ENCODE measurements at places on chromosomes 7 and 10.

DNA sequence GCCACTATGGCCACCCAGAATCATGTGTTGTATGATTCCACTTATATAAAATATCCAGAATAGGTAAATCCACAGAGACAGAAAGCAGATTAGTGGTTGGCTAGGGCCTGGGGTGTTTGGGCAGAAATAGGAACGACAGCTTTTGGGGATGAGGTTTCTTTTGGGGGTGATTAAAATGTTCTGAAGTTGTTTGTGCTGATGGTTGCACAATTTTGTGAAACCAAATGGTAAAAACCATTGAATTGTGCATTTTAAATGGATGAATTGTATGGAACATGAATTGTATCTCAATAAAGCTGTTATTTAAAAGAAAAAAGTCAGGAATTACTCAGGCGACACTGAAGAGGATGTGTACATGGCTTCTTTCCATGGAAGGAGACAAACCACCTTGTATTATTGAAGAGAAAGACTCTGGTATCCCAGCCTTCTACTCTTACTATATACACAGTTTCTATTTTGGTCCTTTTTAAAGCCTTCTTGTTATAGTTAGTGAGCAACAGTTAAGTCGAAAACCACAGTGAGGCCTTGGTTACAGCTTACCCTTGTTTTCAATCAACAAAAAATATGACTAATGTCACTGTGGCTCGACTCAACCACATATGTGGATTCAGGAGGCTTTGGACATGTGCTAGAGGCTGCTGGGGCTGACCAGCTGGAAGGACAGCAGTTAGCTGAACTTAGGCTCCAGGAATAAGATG lies 57.1 kb upstream of the KMT2E start:
- DNase-seq: no peak

GRCh38 chr10:31477584-31477983 lies 158.6 kb downstream of the ZEB1 start:
- DNase-seq: no peak

DNA sequence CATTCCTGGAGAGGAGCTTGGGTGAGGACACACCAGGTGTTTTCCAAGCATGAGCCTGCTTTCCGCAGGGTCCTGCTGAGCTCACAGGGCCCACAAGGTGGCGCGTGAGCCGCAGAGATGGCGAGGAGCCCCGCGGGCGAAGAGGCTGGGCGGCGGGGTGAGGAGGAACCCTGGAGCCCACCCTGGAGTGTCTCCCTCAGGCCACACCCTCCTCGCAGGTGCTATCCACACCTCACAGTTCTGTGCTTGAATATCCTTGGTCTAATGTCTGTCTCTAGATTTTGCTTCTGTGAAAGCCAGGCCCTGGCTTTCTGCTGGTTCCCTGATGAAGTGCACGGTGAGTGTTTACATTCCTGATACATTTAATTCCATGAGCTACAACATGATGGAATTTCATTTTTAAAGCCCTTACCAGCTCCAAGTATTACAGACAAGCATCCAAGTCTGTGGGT lies 433.6 kb downstream of the ACTR3B start:
- DNase-seq: no peak

GRCh38 chr7:75711656-75712514 lies 26.9 kb downstream of the HIP1 start:
- DNase-seq: peak; percentile 34

GRCh38 chr7:37825038-37825437 lies 23.4 kb upstream of the NME8 start:
- DNase-seq: no peak

- DNase-seq: no peak
Observed at GRCh38 chr7:101945034-101945758, 127.8 kb downstream of the CUX1 start.

DNA sequence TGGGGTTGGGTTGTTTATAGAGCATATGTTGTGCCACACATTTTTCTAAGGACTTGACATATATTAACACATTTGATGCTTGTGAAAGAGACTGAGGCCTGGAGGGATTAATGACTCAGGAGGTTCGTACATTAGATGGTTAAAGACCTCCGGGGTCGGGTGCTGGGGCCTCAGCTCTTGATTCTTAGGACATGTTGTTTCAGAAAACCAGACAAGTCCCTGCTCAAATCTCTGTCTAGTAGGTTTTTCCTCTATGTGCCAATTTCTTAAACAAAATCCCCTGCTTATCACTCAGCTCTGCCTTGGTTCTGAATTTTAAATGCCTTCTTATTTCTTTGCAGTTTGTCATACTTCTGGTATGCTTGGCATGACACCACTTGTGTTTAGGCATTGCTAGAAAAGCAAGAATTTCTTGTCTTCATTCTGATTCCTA lies 5.8 kb downstream of the UPP1 start:
- DNase-seq: no peak

- no peak for DNase-seq
Observed at GRCh38 chr7:139626817-139627216, 103.3 kb downstream of the CLEC2L start.

DNA sequence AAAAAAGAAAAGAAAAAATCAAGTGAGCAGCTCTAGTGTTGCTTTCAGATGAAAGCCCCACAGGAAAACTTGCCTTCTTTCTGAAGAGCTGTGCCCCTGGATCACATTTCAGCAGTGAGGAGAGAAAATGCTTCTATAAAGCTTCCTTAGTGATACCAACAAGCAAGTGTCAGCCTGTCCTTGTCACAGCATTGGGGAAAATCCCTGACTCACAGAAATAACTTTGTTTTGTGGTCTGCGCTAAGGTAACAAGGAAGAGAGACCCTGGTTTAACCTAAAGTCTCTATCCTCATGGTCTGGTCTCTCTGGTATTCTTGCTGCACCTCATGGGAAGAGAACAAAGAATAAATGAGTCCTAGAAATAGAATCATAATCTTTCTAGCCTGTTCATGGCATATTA lies 885.2 kb upstream of the SORCS1 start:
- DNase-seq: no peak

- DNase-seq: no peak
Observed at GRCh38 chr10:95416973-95417372, 126.2 kb upstream of the PDLIM1 start.

GRCh38 chr7:140619176-140619575 lies 21.4 kb downstream of the DENND2A start:
- DNase-seq: no peak

GRCh38 chr7:28474640-28475039 lies 62.3 kb downstream of the CREB5 start:
- no peak for DNase-seq

DNA sequence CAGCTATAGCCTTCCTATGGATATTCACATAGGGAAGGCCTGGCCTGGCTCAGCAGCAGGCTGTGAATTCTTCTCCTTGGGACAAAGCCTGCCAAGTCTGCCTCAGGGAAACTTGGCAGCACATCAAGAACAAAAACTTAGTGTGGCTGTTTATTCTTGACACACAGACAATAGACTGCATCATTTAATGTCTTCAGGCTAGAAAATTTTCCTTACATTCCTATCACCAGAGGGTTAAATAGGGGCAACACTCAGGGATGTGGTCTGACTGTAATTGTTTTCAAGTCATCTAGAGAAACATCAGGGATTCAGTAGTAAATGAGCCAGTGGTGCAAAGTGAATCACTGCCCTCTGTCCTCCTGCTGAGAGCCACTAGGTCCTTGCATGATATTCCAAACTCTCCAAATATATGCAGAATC lies 137.3 kb downstream of the SEMA3C start:
- peak; percentile 69 for DNase-seq

- no peak for DNase-seq
Observed at GRCh38 chr7:4134204-4134603, 547.9 kb upstream of the FOXK1 start.

DNA sequence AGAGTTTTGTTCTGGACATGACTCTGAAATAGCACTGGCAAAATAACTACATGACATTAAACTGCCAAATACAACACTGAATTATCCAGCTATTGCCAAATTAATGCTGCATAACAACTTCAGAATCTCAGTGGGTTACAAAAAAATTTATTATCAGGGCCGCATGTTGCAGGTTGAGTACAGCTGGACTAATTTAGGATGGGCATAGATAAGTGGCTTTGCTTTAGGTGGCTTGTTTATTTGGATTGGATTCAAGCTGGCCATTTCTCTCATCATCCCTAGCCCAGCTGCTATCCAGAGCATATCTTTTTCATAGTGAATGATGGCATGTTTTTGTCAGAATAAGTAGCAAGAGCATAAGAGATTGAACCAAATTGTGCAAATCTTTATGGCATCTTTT lies 1277.1 kb downstream of the REEP3 start:
- DNase-seq: no peak

DNA sequence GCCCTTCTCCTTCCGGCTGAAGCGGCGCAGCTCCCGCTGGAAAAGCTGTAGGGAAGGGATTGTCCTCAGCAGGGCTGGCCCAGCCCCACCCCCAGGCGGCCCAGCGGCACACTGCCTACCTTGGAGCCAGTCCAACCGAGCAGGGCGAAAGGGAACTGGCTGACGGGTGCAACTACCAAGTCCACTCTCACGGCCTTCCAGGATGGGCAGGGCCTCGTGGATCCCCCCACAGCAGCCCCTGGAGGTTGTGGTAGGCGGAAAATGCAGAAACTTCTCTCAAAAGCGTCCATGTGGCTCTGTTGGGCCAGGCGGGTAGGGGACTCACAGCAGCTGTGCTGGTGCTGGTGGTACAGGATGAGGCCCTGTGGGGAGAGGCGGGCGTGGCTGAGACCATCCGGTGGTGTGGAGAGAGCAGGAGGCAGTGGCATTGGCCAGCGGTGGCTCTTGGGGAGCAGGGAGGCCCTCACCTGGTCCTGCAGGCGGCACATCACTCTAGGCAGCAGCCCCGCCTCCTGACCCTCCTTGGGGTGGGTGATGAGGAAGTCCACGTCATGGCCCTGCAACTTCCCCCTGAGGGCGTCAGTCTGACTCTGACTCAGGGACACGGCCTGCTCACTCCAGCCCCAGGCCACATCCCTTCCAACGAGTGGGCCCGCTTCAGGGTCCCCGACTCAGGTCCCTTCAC lies 8.4 kb upstream of the PGAM2 start:
- DNase-seq: peak; percentile 86

DNA sequence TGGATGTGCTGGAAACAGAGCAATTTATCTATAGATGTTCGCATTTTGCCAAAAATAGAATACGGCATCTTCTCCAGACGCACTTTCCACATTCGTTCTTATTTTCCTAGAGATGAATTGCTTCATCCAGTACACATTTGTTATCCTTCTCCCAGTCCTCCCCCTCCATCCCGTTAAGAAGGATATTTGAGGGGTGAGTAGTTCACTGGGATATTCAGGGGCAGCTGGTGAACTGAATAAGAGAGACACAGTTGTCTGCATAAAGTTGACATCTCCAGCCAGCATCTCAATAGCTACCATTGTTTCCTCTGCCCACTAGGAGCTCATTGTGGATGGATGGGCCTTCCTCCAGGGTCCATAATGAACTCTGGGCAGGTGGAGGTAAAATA lies 456.8 kb upstream of the NRP1 start:
- no peak for DNase-seq

DNA sequence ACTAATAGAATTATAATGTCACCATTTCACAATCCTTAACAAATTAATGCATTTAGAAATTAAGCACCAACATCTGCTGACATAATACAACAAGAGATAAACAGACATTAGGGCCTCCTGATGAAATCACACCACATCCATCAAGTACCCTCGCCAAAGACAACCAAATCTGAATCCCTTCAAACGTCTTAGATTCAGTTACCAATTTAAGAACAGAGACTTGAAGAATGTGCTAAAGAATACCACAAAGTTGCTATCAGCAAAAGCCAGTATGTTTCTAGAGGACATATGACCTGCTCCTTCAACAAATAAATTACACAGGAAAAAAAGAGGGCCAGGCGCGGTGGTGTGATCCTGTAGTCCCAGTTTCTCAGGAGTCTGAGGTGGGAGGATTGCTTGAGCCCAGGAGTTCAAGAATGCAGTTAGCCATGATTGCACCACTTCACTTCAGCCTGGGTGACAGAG lies 144.5 kb downstream of the REEP3 start:
- no peak for DNase-seq

- DNase-seq: no peak
Observed at GRCh38 chr10:60937784-60938654, 6.0 kb downstream of the RHOBTB1 start.

DNA sequence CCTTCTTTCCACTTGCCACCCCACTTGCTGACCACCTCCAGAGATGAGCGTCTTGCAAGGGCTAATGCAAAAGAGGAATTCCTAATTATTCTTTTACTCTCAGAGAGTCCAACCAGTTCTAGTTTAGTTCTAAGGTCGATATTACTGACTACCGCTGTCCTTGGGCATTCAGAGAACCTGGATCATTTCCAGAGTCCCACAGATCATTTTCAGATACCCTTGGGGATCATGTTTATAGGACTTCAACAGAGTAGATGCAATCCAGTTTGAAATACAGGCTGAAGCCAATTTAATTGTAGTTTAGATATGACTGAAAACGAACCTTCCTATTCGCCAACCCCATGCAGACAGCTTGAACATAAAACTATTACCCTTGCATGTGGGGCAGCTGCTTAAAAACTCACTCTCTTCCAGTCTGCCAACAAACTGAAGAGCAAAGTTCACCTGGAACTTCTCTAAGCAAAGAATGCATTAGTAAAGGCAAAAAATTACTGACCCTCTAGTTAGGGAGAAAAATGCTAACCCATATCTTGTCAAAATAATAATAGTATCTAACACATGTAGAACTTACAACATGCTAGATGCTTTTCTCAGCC lies 22.4 kb downstream of the CFAP69 start:
- DNase-seq: no peak

DNA sequence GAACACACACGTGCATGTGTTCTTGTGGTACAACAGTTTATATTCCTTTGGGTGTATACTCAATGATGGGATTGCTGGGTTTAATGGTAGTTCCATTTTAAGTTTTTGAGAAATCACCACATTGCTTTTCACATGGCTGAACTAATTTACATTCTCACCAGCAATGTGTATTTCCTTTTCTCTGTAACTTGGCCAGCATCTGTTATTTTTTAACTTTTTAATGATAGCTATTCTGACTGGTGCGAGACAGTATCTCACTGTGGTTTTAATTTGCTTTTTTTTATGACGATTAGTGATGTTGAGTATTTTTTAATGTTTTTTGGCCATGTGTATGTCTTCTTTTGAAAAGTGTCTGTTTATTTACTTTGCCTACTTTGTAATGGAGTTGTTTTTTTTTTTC lies 256.6 kb downstream of the ZWINT start:
- no peak for DNase-seq

- no peak for DNase-seq
Observed at GRCh38 chr7:155298288-155298833, 683 bp downstream of the INSIG1 start.

GRCh38 chr7:68009716-68010115 lies 1013.1 kb downstream of the TYW1 start:
- DNase-seq: no peak

DNA sequence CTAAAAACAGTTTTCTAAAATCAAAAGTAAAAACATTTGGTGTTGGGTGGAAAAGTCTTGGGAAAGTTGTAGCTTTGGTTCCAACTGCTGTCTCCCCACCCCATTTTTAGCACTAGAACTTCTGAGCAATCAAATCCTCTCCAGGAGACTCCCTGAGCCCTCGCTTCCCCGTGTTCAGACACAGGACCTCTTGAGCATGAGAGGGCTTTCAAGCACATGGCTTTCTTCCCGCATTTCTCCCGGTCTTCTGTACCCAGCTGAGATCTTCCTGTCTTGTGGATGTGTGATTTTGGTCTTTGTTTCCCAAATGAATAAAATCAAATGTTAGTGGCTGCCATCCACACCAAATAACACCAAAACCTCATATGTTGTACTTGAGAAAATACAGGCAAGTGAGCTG lies 5.0 kb downstream of the CXCL12 start:
- DNase-seq: peak; percentile 4

GRCh38 chr10:77011874-77012811 lies 625.5 kb downstream of the KCNMA1 start:
- DNase-seq: no peak

- no peak for DNase-seq
Observed at GRCh38 chr7:155495440-155496248, 37.7 kb downstream of the EN2 start.

- DNase-seq: no peak
Observed at GRCh38 chr10:119309423-119309770, 102.0 kb downstream of the GRK5 start.
